HS-27A (cell line): ENCODE measurements at places on chromosomes 12 and 14.

DNA sequence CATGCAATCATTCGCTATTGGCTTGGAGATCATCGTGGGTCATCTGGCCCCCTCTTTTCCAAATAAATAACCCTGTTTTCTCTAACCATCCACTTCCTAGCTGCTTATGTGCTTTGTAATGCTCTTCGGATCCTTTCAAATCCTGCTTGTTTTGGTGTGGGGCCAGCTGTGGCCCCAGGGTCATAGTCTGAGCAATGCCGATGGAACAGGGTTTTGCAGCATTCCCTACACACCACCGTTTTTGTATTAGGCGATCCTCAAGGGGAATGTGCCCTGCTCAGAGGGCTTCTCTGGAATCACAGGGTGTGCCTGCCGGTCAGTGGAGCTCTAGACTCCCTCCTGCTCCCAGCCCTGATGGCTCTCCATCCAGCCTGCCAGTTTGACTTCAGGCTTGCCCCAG is 78.1 kb upstream of the NRXN3 start:
- DNase-seq, result no peak

GRCh38 chr14:79333198-79333546 is 878.1 kb downstream of the DIO2 start:
- DNase-seq, result no peak

DNA sequence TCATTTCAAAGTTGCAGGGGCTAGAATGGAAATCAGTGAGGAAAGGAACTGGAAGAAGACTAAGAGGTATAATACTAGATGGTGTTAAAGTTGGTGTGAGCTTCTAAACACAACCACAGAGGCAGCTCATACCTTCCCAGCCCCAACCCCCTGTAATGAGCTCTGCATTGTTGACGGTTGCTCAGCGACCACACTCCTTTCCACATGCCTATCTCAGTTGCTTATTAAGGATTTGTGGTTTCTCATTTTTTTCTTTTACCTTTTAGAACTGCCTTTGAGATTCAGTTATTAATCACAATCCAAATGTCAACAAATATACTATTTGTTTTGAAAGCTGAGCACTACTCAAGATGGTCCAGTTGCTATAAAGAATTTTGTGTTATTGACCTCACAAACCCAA is 62.1 kb upstream of the KIF21A start:
- peak; percentile 11 for DNase-seq

DNA sequence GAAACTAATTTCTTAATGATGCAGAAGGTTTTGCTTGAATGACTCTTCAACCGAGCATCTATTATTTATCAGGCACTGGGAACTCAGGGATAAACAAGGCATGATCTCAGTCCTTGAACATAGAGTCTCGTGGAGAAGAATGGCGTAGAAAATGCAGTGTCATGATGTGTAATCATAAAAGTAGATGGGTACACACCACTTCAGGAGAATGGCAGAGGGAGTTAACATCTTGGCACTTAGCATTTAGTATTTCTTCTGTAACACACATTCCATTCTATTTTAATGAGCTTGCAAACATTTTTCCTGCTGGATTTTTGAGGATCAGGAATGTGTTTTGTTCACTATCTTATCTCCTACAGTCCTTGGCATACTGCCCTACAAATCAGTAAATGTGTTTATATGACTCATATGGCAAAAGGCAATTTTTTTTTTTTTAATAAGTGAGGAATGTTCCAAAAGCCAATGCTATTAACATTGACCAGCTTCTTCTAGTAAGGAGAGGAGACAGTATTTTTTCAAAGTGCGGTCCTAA is 3.8 kb downstream of the TXNRD1 start:
- DNase-seq, result peak; percentile 95

GRCh38 chr12:22538311-22538710 is 6.0 kb downstream of the C2CD5 start:
- DNase-seq, result no peak

GRCh38 chr12:50074936-50075807 is 10.0 kb upstream of the SMARCD1 start:
- peak; percentile 56 for DNase-seq

DNA sequence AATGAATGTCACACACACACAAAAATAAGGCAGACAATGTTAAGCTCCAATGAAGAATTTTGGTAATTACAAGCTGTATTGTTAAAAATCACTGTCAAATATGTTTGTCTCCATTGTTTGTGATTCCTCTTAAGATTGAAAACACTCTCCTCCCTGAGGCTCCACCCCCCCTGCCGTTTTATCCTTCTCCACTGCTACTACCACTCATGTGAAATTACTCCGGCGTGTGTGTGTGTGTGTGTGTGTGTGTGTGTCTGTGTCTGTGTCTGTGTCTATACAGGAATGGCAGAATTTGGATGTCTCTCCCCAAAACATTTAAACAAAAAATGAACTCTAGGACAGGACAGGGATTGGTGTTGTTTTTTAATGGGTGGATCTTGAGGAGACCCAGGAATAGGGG is 365.1 kb upstream of the DIO2 start:
- no peak for DNase-seq

GRCh38 chr14:35388656-35389314 is 15.8 kb downstream of the NFKBIA start:
- no peak for DNase-seq

DNA sequence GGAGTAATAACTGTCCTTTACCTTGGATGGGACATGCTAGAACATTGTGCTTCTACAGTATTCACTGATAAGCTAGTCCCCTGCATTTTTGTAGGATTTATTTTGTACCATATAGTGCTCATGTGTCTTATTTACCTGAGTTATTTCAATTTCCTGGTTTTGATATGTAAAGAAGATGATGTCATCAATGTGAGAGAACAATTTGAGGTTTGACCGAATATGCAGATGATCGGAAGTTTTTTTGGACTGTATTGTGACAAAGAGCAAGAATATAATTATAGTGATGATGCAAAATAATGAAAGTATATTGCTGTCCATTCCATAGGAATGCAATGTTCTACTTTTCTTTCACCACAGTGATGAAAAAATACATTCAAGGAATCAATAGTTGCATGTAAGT is 114.8 kb downstream of the RERGL start:
- no peak for DNase-seq

DNA sequence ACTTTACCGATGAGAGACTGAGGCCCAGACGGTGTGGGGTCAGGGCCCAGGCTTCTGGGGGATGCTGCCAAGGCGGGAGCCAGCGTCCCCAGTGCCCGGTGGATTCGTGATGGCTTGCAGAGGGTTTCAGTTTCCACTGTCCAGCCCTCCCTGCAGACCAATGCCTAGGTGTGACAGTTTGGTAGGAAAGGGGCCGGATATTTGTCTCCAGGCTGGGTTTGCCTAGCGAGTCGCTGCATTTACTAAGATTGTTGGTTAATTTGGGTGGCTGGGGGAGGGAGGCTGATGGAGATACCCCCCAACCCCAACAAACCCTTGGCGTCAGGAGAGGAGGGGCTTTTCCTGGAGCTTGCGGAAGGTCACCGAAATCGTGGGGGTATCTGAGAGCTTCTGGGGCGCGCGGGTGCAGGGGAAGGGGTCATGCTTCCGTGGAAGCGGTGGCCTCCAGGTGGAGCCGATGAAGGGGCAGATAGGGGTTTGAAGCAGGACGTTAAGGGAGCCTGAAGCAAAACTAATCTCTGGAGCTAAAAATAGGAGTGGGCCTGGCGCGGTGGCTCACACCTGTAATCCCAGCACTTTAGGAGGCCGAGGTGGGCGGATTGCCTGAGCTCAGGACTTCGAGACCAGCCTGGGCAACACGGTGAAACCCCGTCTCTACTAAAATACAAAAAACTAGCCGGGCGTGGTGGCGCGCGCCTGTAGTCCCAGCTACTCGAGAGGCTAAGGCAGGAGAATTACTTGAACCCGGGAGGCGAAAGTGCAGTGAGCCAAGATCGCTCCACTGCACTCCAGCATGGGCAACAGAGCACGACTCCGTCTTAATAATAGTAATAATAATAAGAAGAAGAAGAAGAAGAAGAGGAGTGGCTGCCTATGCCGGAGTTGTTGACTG is 1.1 kb upstream of the CDC42BPB start:
- DNase-seq, result no peak

DNA sequence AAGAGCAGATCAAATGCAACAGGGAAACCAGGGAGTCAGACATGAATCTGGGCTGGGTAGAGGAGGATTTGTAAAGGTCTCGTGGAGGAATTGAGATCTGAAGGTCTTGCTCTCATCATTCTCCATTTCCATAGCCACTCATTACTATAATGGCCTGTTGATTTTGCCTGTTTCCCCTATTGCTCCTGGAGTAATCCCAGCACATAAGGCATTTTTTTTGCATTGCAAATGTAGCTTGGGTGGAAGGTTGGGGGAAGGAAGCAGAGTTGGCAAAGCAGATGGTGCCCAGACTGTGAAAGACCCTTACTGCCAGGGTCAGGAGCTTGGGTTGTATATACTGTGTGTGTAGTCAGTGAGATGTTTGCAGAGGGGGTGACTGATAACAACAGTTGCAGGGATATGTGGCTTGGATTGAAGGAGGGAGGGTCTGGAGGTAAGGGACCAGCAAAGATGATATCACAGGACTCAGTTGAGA is 116.0 kb downstream of the TTC6 start:
- DNase-seq, result no peak

DNA sequence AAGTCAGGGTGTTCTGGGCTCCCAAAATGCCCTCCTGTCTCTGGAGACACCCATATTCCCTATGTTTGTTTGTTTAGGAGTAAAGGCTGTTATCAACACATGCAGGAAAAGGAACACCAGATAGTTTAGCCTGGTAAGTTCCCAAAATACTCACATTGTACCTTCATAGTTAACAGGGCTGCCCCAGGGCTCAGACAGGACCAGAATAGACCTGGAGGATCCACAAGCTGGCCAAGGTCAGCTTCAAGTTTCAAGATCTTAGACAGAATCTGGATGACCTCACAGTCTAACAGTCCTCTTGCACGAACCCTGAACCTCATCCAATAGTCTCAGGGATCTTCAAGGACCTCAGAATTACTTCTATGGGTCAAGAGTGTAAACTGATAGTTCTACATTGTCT is 18.1 kb upstream of the HSP90B1 start:
- DNase-seq, result no peak
